Fibroblast of the aortic adventitia (primary cell): ENCODE measurements at places on chromosomes 16 and 17. TPM values are rescaled to one million over a fixed set of nuclear protein-coding genes. Genes with fewer than 3 reads are reported as not detected.

- DNase-seq = no peak
Observed at GRCh38 chr17:72182371-72182873, 61.6 kb downstream of the SOX9 start.

- no peak for DNase-seq
Observed at GRCh38 chr17:83150369-83151055, 71.1 kb downstream of the METRNL start.

DNA sequence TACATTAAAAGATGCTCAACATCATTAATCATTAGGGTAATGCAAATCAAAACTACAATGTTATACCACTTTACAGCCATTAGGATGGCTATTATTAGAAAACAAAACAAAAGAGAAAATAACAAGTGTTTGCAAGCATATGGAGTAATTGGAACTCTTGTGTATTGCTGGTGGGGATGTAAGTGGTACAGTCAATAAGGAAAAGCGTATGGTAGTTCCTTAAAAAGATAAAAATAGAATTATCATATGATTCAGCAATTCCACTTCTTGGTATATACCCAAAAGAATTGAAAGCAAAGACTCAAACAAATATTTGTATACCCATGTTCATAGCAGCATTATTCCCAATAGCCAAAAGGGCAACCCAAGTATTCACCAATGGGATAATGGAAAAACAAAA lies 1.4 kb upstream of the CAPNS2 start:
- DNase-seq = no peak

GRCh38 chr17:1707107-1707506 lies 3.1 kb downstream of the TLCD2 start:
- no peak for DNase-seq

- DNase-seq = peak; percentile 50
Observed at GRCh38 chr17:74042744-74043486, 160.6 kb upstream of the RPL38 start.

- peak; percentile 89 for DNase-seq
Observed at GRCh38 chr16:65117811-65118448, 3.9 kb downstream of the CDH11 start.

GRCh38 chr17:32914181-32914580 lies 13.8 kb upstream of the TMEM98 start:
- DNase-seq = no peak

GRCh38 chr16:20849589-20850390 lies 43.5 kb downstream of the REXO5 start:
- peak; percentile 84 for DNase-seq

- no peak for DNase-seq
Observed at GRCh38 chr17:27368151-27368795, 74.4 kb downstream of the WSB1 start.

DNA sequence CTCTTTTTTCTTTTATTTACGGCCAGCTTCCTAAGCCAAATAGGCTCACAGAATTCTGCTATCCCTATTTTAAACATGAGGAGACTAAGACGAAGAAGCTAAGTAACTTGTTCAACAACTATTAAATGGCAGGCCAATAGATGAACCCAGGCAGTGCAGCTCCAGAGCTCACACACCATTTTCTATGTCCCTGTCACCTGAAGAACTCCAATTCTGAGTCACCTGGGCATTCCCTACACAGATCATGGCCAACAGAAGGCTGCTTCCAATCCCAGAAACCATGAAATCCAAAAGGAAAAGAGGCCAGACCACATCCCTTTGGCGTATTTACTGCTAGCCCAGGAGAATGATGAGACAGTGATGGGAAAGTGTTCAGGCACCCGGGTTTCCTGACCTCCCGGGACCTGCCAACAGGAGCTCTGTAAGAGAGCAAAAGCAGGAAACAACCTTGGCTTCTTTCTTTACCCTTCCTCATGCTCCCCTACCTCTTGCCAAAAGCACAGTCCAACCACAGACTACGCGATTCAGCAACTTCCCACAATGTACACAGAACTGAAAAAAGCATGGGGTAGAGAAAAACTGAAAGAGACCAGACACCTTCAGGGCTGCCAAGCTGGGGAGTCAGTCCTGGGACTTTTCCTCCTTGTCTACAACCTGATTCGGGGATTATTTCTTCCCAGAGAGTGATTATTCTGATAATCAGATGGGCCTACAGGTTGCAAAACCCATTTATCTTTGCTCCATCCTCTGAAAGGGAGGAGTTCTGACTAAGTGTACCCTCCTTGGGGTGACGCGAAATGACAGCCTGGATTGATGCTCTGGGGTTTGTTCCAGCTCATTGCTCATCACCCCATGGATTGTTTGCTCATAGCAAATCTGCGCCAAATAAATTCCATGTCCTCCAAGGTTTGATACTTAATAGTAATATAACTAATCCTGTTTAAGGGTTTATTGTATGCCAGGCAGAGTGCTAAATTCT lies 47.8 kb upstream of the HAS3 start:
- peak; percentile 91 for DNase-seq

DNA sequence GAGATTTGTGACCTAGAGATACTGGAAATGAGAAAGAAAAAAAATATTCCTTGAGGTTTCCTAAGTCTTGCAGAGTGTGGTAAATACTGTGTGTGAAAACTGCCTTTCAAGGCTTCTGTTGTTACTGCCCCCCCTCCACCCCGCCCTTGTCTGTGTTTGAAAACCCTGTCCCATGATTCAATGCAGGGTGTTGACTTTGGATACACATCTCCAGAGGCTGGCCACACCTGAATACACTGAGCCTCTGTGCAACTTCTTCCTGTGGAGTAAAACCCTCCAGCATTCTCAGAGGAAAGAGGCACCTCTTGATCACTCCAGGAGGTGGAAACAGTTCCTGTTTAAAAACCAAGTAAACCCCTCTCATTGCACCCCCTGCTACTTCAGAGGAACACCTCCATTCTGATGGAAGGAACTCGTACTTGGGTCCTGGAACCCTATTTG lies 123.0 kb upstream of the CACNG5 start:
- no peak for DNase-seq

DNA sequence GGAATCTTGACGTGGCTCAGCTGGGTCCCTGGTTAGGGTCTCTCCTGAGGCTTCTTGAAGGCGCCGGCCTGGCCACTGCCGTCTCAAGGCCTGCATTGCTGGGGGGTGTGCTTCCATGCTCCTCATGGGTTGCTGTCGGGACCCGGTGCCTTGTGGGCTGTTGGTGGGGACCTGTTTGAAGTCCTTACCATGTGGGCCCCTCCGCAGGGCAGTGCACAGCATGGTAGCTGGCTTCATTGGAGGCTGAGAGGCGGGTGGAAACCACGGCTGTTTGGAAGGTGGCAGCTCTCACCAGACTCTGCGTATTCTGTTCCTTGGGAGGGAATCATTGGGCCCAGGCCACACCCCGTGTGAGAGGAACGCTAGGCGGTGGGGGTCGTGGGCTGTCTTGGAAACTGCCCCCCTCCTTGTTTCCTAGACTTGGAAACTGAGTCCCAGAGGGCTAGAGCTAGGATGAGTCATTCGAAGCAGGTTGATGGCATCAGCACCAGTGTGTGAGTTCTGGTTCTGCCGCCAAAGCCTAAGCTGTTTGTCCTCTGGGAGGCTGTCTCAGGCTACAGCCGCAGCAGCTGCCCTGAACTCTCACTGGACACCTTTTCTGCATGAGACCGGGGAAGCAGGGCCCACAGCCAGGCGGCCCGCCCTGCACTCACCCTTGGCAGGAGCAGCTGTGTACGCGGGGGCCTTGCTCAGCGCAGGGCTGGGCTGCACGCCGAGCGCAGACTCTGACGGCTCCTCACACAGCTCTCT lies 35.2 kb downstream of the ZNF750 start:
- peak; percentile 91 for DNase-seq

- no peak for DNase-seq
Observed at GRCh38 chr16:9996221-9996620, 186.0 kb downstream of the GRIN2A start.

Gene NRN1L
- not detected in 2 replicates for total RNA-seq

Gene TBC1D3H
- total RNA-seq = not detected in 2 replicates

Gene EVPL
- not detected in 2 replicates for total RNA-seq

Gene KRTAP4-4
- total RNA-seq = not detected in 2 replicates

Gene NPIPB2
- total RNA-seq = 0.63 and 1.6 TPM in 2 replicates
